Stimulated activated CD8-positive, alpha-beta memory T cell treated with anti-CD3 and anti-CD28 coated beads, Interleukin-2, amount 100 ng/mL, for 1 hour (primary cell): ENCODE measurements at places on chromosomes 7 and 10.

DNA sequence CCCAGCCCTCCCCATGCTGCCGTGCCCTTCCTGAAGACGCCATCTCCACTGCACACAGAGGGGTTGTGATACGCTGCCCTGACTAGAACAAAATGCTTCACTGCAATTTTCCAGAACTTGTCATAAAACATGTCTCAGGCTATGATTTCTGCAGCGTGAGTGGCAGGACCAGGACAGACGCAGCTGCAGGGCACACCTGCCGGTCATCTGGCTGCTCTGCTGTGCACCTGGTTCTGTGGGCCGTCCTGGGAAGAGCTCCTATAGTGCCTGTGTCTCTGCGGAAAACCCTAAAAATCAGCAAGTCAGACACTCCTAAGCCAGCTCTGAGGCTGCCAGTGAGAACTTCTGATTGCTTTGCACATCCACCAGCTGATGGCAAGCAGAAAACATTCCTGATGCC lies 39.7 kb upstream of the DIP2C start:
- no peak for DNase-seq

- no peak for DNase-seq
Observed at GRCh38 chr7:8338206-8338605, 76.2 kb upstream of the ICA1 start.

- DNase-seq, result no peak
Observed at GRCh38 chr10:124730790-124731189, 13.4 kb downstream of the FAM53B start.

DNA sequence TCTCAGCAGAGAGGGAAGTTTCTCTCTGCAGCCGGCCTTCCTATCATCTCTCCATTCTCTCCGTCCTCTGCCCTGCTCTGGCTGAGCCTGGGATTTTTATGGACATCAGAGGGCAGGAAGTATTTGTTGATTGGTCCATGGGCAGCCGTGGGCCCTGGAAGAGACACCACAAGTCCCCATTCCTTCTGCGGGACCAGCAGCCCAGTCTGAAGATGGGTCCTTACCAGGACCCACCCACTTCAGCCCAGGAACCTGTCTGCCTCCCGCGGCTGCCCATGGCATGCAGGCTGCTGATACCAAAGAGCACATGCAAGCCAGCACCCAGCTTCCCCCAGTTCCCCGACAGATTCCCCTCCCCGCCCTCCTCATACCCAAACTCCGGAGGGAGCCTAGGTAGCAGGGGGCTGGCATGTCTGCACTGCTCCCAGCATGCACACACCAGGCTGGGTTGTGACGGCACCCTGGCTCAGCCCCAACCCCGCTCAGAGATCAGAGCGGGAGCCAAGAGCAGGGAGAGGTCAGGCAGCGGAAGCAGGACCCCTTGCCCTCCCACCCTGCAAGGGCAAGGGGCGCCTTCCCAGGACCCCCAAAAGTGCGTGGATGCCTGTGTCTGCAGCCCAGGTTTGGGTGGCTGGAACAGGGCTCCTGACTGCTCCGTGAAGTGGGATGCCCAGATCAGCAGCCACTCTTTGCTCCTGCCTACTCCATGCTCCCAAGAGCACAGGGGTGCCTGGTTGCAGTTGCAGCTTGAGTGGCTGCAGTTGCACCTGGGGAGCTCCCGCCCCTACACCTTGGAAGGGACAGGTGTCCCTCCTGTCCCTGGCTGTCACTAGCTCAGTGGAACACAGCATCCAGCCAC lies 538.6 kb upstream of the POT1 start:
- DNase-seq, result no peak

DNA sequence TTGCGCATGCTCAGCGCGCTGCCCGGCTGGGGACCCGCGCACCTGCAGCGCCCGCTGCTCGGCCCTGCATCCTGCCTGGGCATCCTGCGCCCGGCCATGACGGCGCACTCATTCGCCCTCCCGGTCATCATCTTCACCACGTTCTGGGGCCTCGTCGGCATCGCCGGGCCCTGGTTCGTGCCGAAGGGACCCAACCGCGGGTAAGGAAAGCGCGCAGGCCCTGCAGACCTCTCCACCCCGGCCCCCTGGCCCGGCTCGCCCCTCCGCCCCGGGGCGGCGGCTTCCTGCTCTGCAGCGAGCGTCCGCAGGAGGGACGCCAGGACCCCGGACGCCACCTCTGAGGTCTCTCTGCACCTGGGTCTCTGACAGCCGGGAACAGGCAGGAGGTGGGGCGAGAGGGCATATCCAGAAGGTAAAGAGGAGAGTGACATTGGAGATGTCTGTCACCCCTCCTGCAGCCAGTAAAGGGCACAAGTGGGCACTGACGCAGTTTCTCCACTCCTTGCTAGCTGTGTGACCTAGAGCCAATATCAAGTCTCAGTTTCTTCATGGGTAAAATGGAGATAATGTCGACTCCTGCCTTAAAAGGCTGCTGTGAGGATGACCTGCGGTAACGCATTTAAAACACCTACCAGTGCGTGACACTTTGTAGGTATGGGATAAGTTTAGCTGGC lies 338 bp downstream of the ATP6V0E2 start:
- no peak for DNase-seq

DNA sequence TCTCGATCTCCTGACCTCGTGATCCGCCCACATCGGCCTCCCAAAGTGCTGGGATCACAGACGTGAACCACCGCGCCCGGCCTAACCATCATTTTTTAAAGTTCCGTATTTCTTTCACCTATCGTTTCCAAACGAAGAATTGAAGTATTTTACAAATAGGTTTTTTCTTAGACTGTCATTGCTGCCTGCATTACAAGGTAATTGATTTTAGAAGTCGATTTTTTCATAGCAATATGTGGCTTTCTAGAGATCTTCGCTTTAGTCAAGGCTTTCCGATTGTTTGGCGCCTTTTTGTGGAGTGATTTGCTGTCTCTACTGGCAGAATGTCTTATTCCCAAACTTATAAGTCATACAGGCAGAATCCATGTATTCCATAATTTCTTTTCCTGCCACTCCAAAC lies 109.2 kb downstream of the TRIL start:
- no peak for DNase-seq

GRCh38 chr7:118104812-118105441 lies 79.0 kb upstream of the LSM8 start:
- no peak for DNase-seq
